Frontal cortex (tissue), 4 donors: ENCODE measurements at places on chromosomes 11 and 22. TPM values are rescaled to one million over a fixed set of nuclear protein-coding genes. Genes with fewer than 3 reads are reported as not detected.
A peak's percentile ranks its signal among the peaks of the same experiment; 100 is the strongest.

- DNase-seq = no peak
Observed at GRCh38 chr11:2107521-2107920, 31.7 kb downstream of the IGF2 start.

DNA sequence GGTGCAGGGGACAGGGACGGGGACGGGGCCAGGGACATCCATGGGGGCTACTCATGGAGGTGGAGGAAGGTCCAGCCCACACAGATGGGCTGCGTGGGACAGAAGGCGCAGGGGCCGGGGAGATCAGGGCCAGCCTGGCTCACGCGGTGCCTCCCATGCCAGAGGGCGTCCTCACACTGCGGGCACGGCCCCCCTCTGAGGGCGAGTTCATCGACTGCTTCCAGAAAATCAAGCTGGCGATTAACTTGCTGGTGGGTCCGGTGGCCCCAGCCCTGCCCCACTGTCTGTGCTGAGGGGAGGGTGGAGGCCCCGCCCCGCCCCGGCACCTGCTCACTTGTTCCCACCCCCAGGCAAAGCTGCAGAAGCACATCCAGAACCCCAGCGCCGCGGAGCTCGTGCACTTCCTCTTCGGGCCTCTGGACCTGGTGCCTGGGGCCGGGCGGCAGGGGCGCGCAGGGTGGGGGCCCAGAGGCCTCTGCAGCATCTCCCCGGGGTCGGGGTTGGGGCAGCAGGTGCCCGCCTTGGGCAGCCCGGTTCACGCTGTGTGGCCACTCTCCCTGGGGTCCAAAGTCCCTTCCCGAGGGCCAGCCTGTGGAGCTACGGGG is 15.8 kb downstream of the EPS8L2 start:
- no peak for DNase-seq

DNA sequence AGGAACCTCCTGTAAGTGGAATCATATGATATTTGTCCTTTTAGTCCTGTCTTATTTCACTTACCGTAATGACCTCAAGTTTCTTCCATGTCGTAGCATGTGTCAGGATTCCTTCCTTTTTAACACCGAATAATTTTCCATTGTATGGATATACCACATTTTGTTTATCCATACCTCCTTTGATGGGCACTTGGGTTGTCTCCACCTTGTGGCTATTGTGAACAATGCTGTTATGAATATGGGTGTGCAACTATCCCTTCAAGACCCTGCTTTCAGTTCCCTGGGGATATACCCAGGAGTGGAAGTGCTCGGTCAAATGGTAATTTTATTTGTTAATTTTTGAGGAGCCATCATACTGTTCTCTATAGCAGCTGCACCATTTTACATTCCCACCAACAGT is 244.9 kb upstream of the BLID start:
- no peak for DNase-seq

- no peak for DNase-seq
Observed at GRCh38 chr22:40482886-40483285, 112.5 kb downstream of the SGSM3 start.

DNA sequence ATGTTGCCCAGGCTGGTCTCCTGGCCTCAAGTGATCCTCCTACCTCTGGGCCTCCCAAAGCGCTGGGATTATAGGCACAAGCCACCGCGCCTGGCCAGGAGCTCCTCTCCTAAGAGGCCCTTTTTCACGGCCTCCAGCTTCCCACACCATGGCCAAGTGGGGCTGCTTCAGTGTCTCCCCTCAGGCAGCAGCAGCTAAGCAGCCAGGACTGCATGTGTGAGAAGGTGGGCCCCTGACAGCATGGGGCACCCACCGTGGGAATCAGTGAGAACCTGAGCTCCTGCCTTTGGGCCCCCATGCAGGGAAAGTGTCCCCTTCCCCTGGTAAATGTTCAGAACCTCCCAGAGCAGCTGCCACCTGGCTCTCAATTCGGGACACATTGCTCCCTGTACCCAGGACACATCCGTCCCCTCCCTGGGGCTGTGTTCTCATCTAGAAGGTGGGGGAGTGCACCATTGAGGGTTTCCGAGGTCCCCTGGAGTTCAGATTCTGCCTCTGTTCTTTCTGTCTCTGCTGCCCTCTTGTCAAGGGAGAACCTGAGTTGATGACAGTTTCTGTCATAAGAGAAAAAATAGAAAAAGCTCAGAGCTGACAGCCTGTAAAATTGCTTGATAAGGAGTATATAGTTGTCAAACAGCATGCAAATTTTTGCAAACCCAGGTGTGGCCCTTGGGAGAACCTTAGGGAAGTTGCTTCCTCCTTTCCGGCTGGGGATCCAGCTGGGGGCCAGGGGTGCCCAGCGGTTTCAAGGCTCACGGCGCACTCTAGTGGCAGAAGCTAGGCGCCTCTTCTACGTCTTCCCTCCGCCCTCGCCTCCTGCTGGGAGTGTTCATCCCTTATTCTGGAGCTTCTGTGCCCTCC is 29.7 kb downstream of the FAM83F start:
- peak; percentile 75 for DNase-seq

GRCh38 chr11:45757672-45758071 is 47.3 kb upstream of the SLC35C1 start:
- no peak for DNase-seq

DNA sequence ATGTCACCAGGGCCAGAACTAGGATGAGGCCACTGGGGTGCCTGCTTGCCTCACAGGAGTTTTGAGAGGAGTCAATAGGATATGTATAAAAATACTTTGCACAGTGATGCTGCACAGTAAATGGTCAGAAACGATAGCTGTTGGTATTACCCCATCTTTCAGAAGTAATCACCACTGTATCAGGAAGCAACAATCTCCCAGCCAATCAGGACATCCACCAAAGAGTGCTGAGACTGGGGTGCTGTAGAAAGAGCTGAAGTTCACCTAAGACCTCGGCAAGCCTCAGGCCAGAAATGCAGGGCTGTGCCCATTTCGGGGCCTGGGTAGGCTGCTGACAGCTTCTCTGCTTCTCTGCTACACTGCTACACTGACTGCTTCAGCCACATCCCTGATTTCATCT is 17.4 kb downstream of the LMO2 start:
- DNase-seq = no peak

GRCh38 chr22:41177040-41177621 is 28.0 kb upstream of the L3MBTL2 start:
- no peak for DNase-seq

OR51E2 gene
- under 0.01 TPM for total RNA-seq

EI24 gene
- 115 TPM for total RNA-seq

OR51L1 gene
- total RNA-seq = not detected

NXPE1 gene
- not detected for total RNA-seq

LMNTD2 gene
- not detected for total RNA-seq
